Mesothelial cell of epicardium (in vitro differentiated cells): ENCODE measurements at places on chromosomes 6 and 20.

DNA sequence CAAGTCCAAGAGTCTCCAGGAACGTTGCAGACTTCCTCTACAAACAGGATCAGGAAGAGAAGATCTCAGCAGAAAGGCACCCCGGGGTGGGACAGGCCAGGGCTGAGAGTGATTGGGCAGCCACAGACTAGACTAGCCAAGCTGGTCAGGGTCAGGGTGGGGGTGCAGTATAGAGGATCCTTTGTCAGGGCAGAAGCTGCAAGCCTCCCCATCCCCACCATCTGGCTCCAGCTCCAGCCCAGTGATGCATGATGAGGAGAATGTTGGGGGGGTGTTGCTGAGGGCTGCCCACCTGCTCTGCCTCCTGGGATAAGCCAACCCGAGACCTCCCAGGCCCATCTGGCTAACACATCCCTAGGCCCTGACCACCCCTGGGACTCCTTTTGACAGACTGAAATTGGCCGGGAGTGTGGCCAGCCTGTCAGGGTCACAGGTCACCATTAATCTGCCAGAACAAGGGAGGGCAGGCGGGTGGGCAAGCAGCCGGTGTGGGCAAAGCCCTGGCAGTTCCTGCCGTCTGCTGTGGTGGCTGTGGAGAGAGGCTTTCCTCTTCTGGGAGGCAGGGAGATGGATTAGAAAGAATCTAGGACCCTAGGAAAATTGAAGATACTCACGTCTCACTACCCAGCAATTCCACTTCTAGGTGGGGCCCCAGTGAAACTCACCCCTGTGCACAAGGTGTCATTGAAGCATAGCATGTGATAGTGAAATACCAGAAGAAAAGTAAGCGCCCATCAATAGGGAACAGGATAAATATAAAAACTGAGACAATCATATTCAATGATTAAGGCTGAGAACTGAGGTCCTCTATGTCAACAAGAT lies 22.1 kb upstream of the SNTA1 start:
- DNase-seq: no peak

DNA sequence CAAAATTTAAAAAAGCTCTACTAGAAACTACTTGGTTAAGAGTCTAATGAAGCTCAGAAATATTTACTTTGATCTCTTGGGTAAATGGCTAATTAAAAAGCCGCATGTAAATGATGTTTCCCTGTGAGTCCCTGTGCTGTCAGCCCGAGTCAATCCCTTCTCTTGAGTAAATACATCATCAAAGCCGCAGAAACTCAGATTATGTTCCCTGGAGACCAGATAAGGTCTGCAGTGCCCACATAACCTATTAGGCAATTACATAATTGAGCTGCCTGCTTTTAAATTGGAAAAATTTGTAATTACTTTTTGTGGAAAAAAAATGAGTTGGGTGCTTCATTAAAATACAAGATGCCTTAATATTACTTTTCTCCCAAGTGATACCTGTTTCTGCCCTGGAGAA lies 83.1 kb downstream of the KIZ start:
- no peak for DNase-seq

DNA sequence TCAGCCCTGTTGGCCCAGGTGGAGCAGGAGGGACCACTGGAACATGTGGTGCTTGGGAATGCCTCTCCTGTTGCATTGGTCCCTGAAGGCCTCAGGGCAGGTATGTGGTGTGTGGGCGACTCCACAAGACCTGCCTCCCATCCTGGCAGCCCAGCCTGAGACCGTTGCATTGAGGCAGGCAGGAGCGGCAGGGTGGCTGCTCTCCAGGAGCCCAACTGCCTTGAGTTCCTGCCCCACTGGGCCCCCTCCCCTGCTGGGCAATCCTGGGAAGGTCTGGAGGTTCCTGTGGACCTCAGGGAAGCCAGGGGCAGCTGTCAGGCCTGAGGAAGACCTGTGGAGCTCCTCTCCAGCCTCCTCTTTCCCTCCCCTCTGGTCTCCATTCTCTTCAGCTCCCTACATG lies 19.8 kb downstream of the MAVS start:
- no peak for DNase-seq

DNA sequence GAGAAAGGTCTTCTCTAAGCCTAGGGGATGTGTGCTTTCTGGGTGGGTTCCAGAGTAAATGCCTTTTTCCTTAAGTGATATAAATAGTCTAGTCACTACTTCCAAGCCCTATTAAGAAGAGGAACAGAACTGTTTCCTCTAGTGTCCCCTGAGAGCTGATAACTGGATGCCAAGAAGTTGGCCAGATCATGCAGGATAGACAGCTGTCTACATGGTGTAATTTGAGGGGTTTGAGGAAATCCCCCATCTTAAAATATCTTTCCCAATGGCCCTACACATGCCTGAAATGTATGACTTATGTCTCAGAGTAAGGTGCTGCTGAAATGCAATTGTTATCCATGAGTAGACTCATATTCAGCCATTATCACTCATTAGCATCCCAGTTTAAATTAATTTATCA lies 20.2 kb upstream of the PIM1 start:
- no peak for DNase-seq

- no peak for DNase-seq
Measured at GRCh38 chr6:141729146-141729545, 403.6 kb upstream of the GJE1 start.

DNA sequence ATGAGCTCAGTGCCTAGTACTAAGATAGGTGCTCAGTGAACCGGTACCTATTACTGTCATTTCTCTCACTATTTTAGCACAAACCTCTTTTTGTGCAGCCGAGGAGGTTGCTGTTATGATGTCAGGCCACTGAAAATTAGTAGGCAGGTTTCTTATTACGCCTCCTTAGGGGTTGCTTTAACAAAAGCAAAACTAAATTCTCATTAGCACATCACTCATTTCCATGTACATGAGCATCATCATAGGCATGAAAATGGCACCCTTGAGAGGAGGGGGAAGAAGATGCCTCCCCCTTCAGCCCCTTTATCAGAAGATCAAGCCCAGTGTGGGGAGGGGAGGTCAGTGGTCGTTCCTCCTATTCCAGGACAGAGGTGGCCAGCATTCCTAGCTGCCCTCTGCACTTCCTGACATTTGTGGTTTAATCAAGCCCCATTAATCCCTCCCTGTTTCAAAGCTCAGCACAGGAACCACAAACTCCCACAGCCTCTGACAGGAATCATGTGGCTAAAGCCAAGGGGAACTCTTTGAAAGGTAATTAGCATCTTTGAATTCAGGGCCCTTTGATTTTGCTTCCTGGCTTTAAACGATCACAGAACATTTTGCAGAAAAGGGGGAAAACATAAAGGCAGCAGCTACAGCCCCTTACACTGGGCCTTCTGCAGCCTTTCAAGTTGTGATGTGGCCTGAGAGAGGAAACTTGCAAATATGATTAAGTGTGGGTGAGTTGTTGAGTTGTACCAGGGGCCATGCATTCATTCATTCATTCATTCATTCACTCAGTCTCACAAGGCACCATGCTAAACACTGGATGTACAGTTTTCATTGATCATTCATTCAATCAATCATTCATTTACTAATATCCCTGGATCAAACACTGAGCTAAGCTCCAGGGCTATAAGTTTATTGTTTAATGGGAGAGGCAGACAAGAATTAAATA lies 31.9 kb upstream of the PSMF1 start:
- DNase-seq: no peak

GRCh38 chr6:118253741-118254140 lies 294.4 kb upstream of the PLN start:
- no peak for DNase-seq

- DNase-seq: no peak
Measured at GRCh38 chr6:133549371-133549801, 308.2 kb downstream of the EYA4 start.

- no peak for DNase-seq
Measured at GRCh38 chr6:112254921-112255320, 554 bp upstream of the LAMA4 start.

DNA sequence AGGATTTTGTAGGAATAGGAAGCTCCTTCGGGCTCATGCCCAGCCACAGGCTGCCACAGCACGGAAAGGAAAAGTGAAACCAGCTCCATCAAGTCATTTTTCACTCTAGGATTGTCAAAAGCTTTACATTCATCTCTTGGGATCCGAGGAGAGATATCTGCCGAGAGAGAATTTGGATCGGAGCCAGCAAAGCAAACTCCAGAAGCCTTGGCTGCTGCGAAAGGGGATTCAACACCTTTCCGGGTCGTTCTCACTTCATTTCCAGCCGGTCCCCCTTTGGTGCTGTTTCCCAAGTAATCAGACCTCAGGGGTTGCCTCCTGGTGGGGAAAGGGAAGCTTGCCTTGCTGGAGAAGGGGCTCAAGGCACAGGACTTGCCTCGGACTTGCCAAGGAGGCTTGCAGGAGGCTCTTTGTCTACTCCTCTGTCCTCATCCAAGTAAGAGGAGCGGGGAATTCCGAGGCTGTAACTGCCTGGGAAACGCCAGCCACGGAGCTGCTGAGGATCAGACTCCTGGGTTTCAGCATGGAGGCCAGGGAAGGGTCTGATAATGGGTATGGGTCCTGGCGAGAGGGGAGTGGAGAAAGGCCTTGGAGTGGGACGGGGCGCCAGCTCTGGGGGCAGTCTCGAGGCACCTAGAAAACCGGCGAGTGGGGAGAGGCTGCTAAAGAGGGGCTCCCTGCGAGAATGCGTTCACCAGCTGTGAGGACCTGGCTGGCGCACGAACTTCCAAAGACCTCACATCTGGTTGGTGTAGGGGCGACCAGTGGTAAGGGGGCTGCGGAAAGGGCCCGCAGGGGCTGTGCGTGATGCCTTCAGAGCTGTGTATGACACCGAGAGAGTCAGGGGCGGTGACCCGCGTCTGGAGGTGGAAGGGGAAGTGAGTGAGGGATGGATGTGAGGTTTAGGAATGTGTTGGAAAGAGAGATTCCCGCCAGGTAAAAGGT lies 702 bp downstream of the ETV7 start:
- DNase-seq: no peak

DNA sequence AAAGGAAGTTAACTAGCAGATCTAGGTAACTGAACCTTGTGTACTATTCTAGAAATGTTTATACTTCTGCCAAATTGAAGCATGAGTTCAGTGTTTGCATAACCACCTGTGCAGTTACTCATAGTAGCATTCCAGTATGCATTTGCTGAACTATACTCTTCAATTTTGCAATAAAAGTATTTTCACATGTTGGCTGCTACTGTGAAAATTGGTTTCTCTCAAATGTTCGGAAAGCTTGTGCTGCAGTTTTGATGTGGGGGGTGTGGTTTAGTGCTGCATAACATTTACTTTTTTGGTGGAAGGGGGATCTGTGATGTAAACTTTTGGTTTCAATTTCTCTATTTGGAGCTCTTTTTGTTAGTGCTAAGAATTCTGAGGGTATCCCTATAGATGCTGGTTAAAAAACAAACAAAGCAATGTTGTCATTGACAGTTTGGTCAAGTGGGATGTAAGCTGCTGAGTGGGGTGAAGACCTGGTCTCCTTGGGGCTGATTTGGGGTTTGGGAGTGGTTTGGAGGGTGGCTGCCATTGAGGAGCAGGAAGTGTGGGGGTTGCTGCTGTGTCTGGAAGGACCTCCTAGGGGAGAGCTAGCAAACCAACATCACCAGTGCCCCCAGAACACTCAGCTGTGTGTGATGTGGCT lies 87.8 kb downstream of the CARMIL1 start:
- no peak for DNase-seq

DNA sequence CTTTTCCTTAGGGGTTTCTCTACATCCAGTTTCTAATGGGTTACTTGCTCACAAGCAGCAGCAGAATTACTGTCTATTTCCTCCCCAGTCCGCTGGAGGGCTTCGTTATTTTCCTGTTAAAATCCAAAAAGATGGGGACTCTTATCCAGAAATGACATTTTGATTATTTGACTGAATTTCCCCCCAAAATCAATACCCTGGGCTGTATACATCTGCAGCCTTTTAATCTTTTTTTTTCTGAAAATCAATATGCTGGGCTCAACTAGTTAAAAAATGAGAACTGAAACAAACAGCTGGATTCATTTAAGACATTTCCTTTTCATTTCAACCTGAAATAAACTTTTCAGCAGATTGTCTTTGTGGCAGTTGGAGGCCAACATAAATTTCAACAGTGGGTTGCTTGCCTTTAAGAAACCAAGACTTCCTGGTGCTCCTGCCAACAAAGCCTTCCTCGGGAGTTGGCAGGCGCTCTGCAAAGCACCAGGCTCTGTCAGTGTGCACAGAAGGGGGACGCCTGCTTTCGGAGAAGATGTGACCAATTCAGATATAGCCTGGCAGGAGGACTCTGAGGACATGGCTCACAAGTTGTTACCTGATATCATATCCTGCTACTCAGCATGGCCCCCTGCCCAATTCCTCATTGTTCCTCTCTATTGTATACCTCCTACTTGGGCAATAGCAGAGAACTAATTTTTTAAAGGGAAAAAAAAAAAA lies 204.7 kb upstream of the ARG1 start:
- DNase-seq: no peak
